Foreskin fibroblast (primary cell): ENCODE measurements at places on chromosomes 12 and 14.

GRCh38 chr14:31934767-31935266, 142.3 kb upstream of the ARHGAP5 start:
- peak; percentile 69 for DNase-seq

DNA sequence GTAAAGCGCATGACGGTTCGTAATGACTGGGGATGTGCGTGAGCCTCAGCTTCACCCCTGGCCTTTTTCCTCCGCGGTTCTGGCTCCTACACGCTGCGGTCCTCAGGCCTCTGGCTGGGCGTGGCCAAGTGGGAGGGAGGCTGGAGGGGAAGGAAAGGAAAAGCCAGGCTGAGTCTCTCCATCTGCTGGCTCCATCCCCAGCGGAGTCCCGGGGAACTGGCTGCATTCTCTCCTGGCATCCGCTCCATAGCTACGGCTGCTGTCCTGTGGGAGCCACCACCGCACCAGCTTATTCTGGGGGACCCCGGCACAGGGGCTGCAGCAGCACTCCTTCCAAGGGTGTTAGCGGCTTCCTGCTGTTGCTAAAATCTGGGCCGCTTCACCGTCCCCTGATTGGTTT, 68.2 kb upstream of the SLC24A4 start:
- DNase-seq, result peak; percentile 10

DNA sequence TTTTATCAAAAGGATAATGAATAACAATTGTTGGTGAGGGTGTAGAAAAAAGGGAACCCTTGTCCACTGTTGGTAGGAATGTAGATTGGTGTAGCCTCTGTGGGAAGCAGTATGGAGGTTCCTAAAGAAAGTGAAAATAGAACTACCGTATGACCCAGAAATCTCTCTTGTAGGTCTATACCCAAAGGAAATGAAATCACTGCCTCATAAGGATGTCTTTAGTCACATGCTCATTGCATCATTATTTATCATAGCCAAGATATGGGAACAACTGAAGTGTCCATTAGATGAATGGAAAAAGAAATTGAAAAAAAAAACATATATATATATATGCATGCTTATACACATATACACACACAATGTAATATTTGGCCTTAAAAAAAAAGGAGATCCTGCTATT, 158.8 kb upstream of the NPAS3 start:
- DNase-seq, result peak; percentile 3

GRCh38 chr12:87597114-87597513, 432.1 kb downstream of the C12orf50 start:
- DNase-seq, result no peak

- DNase-seq, result no peak
Measured at GRCh38 chr14:96502621-96503305, 581 bp downstream of the PAPOLA start.

- no peak for DNase-seq
Measured at GRCh38 chr14:92521058-92521415, 7.5 kb downstream of the RIN3 start.

DNA sequence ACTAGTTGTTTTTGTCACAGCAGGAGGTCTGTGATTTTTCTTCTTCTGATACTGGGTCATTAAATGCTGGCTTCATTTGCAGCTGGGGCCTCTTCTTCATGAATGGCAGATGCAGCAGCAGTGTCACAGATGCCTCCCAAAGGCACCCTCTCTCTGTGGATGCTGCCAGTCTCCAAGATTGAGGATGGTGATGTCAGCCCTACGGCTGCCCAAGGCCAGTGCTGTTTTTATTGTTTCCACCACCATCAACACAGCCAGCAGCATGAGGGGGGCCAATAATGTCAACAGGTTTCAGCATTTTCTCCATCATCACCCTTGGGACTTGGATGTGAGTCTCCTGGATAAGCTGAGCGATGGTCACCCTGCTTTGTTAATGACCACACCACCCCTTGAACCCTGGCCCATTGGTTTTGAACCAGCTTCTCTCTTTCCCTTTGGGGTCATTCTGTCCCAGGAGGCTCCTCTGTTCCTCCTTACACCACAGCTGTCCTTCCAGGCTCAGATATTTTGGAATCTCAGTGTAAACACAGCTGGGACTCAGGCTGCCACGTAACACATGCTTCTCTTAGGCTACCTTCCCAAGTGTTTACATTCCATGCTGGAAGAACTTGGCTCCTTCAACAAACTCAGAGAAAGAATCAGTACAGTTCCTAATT, 151.7 kb upstream of the DDHD1 start:
- peak; percentile 62 for DNase-seq

- peak; percentile 28 for DNase-seq
Measured at GRCh38 chr12:49093792-49094159, 825 bp downstream of the DHH start.

GRCh38 chr12:117037289-117038022, 61.8 kb downstream of the TESC start:
- no peak for DNase-seq

DNA sequence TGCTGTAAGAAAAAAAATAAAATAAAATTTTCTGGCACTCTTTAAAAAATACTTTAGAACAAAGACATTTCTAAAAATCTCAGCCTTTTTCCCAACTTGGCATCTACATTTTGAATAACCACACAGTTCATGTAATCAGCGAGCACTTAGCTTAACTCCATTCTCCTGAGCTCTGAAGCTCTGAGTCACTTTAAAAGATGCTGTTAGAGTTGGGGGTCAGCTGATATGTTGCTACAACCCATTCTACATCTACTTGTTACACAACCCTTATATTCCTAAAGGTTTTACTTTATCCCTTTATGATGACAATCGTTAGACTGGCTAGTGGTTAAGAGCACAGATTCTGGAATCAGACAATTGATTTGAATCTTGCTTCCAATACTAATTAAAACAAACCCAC, 48.3 kb downstream of the SLC41A2 start:
- no peak for DNase-seq

DNA sequence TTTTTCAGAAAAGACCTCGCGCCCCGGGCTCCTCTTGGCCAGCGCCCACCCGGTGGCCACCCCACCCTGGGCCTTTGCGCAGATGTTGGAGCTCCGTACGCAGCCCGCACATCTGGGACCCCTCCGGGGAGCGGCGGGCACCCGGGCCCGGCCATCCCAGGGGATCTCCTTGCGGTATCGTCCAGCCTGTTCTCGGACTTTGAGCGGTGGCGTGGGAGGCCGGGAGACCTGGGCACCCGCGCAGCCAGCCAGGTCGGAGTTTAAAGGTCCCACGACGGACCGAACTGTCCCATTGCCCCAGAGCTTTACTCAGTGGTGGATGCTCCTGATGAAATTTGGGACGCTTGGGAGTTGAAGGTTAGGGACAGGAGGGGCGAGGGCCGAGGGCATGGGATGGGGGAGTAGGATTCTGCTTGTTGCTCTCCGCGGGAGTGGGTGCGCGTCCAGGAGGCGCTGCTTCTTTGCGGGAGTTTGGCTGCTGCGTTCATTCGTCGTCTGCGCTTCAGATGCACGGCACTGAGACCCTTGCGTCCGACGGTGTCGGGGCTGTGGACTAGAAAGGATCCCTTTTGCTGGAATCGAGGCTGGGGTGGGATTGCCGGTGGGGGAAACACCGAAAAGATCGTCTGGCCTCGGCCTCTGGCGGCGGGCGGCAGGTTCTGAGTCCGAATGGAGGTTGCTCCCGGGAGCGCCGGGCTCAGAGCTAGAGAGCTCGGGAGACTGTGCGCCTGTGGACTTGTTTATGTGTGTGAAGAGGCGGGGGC, 1.4 kb downstream of the NTF3 start:
- no peak for DNase-seq

DNA sequence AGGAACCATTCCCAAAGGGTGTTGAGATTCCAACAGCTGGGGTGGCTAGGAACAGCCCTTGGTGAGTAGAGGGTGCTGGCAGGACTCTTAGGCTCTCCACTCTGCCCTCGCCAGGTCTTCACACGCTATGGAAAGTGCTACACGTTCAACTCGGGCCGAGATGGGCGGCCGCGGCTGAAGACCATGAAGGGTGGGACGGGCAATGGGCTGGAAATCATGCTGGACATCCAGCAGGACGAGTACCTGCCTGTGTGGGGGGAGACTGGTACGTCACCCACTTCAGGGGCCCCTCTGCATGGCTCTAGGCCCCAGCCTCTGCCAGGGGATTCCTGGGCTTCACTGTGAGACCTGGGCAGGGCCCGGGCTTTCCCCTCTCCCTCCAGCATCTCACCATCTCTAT, 8.0 kb upstream of the SMARCD1 start:
- DNase-seq, result no peak

GRCh38 chr12:104576980-104577580, 120.3 kb downstream of the CHST11 start:
- DNase-seq, result no peak

DNA sequence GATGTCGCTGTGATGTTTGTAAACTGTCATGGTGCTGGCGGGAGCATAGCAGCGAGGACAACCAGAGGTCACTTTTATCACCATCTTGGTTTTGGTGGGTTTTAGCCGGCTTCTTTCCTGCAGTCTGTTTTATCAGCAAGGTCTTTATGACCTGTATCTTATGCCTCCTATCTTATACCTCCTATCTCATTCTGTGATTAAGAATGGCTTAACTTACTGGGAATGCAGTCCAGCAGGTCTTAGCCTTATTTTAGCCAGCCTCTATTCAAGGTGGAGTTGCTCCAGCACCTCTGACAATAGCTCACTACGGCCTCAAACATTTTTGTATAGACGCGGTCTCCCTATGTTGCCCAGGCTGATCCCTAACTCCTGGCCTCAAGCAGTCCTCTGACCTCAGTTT, 53.7 kb downstream of the B4GALNT3 start:
- no peak for DNase-seq

GRCh38 chr12:52874573-52875435, 26.0 kb upstream of the KRT78 start:
- DNase-seq, result no peak

GRCh38 chr12:88951860-88952561, 371.7 kb upstream of the KITLG start:
- no peak for DNase-seq

- no peak for DNase-seq
Measured at GRCh38 chr12:53664936-53665335, 10.9 kb downstream of the ATP5MC2 start.

DNA sequence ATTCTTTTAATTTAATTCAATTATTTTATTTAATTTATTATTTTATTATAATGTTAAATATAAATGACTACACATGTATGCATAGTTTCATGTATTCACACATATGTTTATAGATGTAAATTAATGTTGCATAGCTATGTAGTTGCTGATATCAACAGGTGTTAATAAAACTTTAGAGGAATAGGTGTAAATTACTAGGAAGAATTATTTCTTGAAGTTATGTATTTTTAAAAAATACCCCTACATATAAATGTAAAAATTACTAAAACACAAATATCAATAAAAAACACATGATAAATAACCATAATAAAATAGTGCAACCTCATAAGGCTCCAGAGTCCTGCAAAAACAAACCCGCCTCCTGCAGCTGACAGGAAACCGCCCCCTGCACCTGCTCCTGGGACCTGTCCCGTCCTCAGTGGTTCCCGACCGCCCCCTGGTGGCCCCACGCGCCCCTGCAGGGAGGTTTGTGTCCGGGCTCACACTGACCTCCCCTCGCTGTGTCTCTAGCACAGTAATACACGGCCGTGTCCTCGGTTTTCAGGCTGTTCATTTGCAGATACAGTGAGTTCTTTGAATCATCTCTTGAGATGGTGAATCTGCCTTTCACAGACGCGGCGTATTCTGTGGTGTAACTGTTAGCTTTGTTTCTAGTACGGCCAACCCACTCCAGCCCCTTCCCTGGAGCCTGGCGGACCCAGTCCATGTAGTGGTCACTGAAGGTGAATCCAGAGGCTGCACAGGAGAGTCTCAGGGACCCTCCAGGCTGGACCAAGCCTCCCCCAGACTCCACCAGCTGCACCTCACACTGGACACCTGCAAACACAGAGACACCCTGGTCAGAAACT, 1264.0 kb downstream of the TMEM121 start:
- DNase-seq, result no peak

DNA sequence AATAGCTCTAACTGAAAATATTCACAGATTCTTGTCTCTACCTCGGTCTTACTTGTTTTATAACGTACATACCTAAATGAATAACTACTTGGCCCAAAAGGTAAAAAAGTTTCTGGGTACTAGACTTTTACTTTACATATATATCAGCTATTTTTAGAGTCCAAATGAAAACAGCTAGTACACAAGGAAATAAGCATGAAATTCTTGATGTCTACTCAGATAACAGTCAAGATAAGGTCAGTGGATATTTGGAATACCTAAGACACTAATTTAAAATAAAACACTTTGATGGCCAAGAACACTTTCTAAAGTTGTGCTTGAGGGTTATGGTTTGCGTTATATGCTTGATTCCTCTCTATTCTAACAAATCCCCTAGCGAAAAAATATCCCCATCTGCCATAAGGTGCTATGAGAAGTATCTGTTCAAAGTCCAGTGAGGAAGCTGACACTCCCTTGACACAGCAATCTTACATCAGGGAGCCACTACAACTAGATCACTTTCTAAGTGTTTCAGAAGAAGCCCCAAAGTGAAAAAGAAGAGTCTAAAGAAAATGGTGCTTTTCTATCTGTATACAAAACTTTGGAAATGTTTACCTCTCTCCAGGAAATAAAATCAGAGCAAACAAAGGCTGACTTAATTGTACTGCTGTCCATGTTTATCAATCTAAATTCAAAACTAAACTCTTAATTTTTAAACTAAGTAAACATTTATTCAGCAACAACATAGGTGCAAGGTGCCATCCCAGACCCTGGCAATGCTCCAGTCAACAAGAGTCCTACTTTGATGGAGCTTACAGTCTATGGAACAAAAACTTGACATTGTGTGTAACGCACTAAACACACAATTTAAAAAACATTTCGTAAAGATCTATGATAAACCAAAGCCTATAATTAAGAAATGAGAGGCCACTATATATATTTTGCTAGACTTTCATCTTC, 11.7 kb downstream of the PTPN21 start:
- DNase-seq, result no peak

- no peak for DNase-seq
Measured at GRCh38 chr12:14613718-14614117, 46.0 kb upstream of the PLBD1 start.

DNA sequence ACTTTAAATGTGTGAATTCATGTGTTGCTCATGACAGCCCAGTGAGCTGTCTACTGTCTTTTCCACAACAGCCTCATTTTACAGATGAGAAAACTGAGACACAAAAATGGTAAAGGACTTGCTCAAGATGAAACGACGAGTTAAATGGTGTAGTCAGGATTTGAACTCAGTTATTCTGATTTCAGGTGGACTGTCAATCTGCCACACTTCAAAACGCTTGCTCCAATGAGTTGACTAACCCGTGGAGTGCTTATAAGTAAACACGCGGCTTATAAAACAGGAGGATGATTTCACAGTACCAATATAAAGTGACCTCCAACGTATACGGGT, 652 bp upstream of the POLE2 start:
- DNase-seq, result no peak

DNA sequence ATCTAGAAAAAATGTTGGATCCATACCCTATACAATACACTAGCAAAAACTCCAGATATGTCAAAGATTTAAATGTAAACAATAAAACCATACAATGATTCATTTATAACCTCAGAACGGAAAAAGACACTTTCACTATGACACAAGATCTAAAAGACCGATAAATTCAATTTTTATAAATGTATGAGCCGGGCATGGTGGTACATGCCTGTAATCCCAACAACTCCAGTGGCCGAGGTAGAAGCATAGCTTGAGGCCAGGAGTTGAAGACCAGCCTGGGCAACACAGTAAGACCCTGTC, 2.5 kb upstream of the SOS2 start:
- no peak for DNase-seq

- no peak for DNase-seq
Measured at GRCh38 chr12:27290501-27291168, 42.0 kb upstream of the BMAL2 start.
